ENCODE measurements at places on chromosomes 7 and 10. TPM values are rescaled to one million over a fixed set of nuclear protein-coding genes. Genes with fewer than 3 reads are reported as not detected.

GRCh38 chr10:69408318-69409175 lies 8.2 kb downstream of the TACR2 start:
- peak; percentile 77 for DNase-seq
- H3K27ac ChIP-seq: peak overlapping the region; percentile 90
- peak overlapping the region; percentile 72 for H3K4me3 ChIP-seq
- H3K36me3 ChIP-seq: peaks cover 3% of the 10 kb centered on the region
- no peaks in the 10 kb centered on the region for H3K27me3 ChIP-seq

TMEM139 gene
- 3.2 TPM for total RNA-seq

GRCh38 chr10:43774234-43774769 lies 125.6 kb upstream of the ZNF32 start:
- DNase-seq: no peak
- no peaks in the 10 kb centered on the region for H3K4me1 ChIP-seq
- H3K27me3 ChIP-seq: no peaks in the 10 kb centered on the region
- no peak overlapping the region for H3K27ac ChIP-seq
- no peak overlapping the region for H3K4me3 ChIP-seq

GRCh38 chr10:16832351-16833080 lies 15.3 kb upstream of the RSU1 start:
- no peaks in the 10 kb centered on the region for H3K36me3 ChIP-seq
- H3K4me1 ChIP-seq: peaks cover 38% of the 10 kb centered on the region
- DNase-seq: no peak
- H3K4me3 ChIP-seq: peak overlapping the region; percentile 21
- peak overlapping the region; percentile 92 for H3K27ac ChIP-seq

Data from thoracic aorta (tissue), 2 donors.